ENCODE measurements at places on chromosomes 7 and 10. TPM values are rescaled to one million over a fixed set of nuclear protein-coding genes. Genes with fewer than 3 reads are reported as not detected.

GRCh38 chr10:97714401-97715258 lies 1.1 kb downstream of the MARVELD1 start:
- H3K36me3 ChIP-seq = no peaks in the 10 kb centered on the region
- H3K4me3 ChIP-seq = peak overlapping the region; percentile 49
- DNase-seq = peak; percentile 77
- peaks cover 8% of the 10 kb centered on the region for H3K4me1 ChIP-seq
- H3K27me3 ChIP-seq = no peaks in the 10 kb centered on the region
- H3K27ac ChIP-seq = peak overlapping the region; percentile 81

GRCh38 chr10:133196221-133196915 lies 33.6 kb upstream of the UTF1 start:
- H3K27ac ChIP-seq = no peak overlapping the region
- H3K36me3 ChIP-seq = no peaks in the 10 kb centered on the region
- no peaks in the 10 kb centered on the region for H3K4me1 ChIP-seq
- no peaks in the 10 kb centered on the region for H3K27me3 ChIP-seq

DNA sequence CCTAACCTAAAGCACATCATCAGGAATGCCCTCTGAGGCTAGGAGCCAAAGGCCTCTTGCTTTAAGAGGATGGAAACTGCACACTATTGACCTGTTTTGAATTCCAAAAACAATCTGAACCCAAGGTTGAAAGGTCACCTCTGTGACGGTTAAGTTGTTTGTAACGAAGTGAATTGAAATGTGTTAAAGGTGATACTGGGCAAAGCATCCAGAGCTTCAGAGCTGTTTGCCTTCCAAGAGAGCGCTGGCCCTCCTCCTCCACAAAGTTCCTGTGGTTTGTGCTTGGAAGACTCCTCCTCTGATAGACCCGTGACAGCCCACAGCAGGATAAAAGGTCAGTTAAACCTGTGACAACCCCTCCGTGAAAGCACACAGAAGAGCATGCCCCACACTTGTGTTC lies 133.7 kb upstream of the CTTNBP2 start:
- H3K4me1 ChIP-seq = no peaks in the 10 kb centered on the region
- H3K36me3 ChIP-seq = no peaks in the 10 kb centered on the region
- DNase-seq = no peak
- no peaks in the 10 kb centered on the region for H3K27me3 ChIP-seq

DNA sequence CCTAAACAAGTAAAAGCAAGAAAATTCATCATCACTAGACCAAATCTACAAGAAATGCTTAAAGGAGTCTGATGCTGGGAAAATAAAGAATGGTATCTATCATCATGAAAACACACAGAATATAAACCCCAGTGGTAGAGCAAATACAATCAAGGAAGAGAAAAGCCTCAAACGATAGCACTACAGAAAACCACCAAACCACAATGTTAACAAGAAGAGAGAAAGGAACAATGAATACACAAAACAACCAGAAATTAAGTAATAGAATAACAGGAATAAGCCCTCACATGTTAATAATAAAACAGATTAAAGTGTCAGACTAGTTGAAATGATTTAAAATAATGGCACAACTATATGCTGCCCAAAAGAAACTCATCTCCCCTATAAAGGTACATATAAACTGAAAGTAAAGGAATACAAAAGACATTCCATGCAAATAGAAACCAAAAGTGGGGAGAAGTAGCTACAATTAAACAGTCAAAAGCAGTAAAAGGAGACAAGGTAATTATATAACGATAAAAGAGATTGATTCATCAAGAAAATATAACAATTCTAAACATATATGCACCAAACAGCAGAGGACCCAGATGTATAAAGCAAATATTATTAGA lies 77.3 kb downstream of the JMJD1C start:
- H3K36me3 ChIP-seq = no peaks in the 10 kb centered on the region
- DNase-seq = no peak
- H3K27me3 ChIP-seq = no peaks in the 10 kb centered on the region
- H3K4me1 ChIP-seq = peaks cover 4% of the 10 kb centered on the region
- H3K4me3 ChIP-seq = no peak overlapping the region

- no peaks in the 10 kb centered on the region for H3K36me3 ChIP-seq
- H3K4me1 ChIP-seq = no peaks in the 10 kb centered on the region
- no peak for DNase-seq
- peak overlapping the region; percentile 42 for H3K27ac ChIP-seq
- H3K27me3 ChIP-seq = no peaks in the 10 kb centered on the region
- no peak overlapping the region for H3K4me3 ChIP-seq
Measured at GRCh38 chr7:150665896-150666295, 19.6 kb upstream of the GIMAP2 start.

DNA sequence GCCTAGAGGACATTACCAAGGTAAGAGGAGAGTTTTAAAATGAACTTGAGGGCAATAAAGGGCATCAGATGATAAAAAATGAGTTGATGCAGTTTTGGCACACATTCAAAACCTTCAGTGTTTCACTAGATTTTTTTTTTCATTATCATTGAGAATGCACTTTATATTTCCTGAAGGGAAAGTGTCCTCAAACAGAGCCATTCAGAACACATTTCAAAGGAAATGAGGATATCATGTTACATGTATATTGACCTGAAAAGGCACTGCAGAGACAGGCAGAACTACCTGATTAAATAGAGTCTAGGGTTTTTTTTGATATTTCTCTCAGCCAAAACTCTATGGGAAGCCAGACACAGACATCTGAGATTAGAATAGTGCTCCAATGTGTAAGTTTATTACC lies 454.0 kb downstream of the NEBL start:
- no peaks in the 10 kb centered on the region for H3K4me1 ChIP-seq
- DNase-seq = no peak
- H3K4me3 ChIP-seq = no peak overlapping the region
- no peak overlapping the region for H3K27ac ChIP-seq

- H3K36me3 ChIP-seq = no peaks in the 10 kb centered on the region
- DNase-seq = no peak
- H3K27ac ChIP-seq = no peak overlapping the region
Measured at GRCh38 chr10:90504172-90504571, 353.7 kb downstream of the HTR7 start.

DNA sequence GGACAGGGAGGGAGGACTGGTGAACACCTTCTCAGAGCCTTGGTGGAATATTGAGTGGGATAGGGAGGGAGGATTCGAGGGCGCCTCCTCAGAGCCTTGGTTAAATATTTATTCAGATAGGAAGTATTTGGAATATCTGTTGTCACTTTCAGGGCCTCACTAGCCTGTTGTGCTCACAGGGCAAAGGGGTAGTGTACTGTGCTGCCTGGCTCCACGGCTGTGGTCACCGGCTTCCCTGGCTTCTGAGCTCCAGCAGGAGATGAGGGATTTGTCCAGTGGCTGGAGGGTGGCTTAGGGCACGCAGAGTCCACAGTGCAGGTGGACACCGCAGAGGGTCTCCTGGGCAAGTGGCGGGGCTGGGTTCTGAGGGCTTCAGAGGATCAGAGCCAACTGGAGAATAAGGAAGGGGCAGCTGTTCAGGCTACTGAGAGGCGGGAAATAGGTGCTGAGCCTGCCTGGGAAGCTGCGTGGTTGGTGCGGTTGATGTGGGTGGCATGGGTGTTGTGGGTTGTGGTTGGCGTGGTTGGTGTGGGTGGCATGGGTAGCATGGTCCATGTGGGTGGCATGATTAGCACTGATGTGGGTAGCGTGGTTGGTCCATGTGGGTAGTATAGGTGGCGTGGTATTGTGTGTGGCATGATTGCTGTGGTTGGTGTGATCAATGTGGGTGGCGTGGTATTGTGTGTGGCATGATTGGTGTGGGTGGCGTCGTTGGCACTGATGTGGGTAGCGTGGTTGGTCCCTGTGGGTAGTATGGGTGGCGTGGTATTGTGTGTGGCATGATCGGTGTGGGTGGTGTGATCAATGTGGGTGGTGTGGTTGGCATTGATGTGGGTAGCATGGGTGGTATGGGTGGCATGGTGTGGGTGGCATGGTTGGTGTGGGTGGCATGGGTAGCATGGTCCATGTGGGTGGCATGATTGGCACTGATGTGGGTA lies 16.7 kb downstream of the INPP5A start:
- peaks cover 3% of the 10 kb centered on the region for H3K36me3 ChIP-seq
- H3K27ac ChIP-seq = no peak overlapping the region
- peaks cover 3% of the 10 kb centered on the region for H3K4me1 ChIP-seq
- no peak overlapping the region for H3K4me3 ChIP-seq

- no peaks in the 10 kb centered on the region for H3K4me1 ChIP-seq
- no peak overlapping the region for H3K27ac ChIP-seq
- no peaks in the 10 kb centered on the region for H3K36me3 ChIP-seq
Measured at GRCh38 chr7:33432821-33433220, 303.5 kb downstream of the BBS9 start.

GRCh38 chr7:88071994-88072714 lies 138.1 kb downstream of the ADAM22 start:
- H3K27me3 ChIP-seq = no peaks in the 10 kb centered on the region
- no peaks in the 10 kb centered on the region for H3K36me3 ChIP-seq
- H3K4me1 ChIP-seq = peaks cover 19% of the 10 kb centered on the region
- H3K4me3 ChIP-seq = no peak overlapping the region

- H3K27ac ChIP-seq = no peak overlapping the region
- H3K36me3 ChIP-seq = no peaks in the 10 kb centered on the region
- H3K4me3 ChIP-seq = no peak overlapping the region
- H3K4me1 ChIP-seq = no peaks in the 10 kb centered on the region
- no peaks in the 10 kb centered on the region for H3K27me3 ChIP-seq
Measured at GRCh38 chr7:78111386-78111785, 312.8 kb downstream of the PHTF2 start.

GRCh38 chr7:16422917-16423316 lies 1.6 kb upstream of the CRPPA start:
- no peaks in the 10 kb centered on the region for H3K27me3 ChIP-seq
- no peak overlapping the region for H3K4me3 ChIP-seq
- H3K36me3 ChIP-seq = no peaks in the 10 kb centered on the region
- DNase-seq = no peak
- no peak overlapping the region for H3K27ac ChIP-seq
- H3K4me1 ChIP-seq = peaks cover 12% of the 10 kb centered on the region

DNA sequence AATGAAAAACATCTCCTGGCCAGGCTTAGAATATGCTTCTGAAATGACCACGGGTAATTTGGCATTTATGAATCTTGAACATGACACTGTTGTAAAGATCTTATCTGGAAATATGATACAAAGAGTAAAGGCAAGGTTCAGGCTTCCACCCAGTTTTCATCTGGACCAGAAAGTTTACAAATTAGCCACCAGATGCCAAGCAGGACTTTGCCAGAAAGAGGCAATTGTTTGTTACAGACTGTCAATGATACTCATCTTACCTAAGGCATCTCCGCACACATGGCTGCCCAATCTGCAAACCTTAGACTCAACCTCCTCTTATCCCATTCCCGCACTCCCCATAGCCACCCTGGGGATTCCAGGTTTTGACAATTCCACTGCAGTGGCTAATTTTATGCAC lies 795.3 kb downstream of the TYW1 start:
- H3K4me3 ChIP-seq = no peak overlapping the region
- DNase-seq = no peak
- no peaks in the 10 kb centered on the region for H3K27me3 ChIP-seq

GRCh38 chr7:105655500-105656380 lies 74.4 kb upstream of the EFCAB10 start:
- H3K36me3 ChIP-seq = peaks cover 4% of the 10 kb centered on the region
- H3K4me3 ChIP-seq = no peak overlapping the region
- no peak overlapping the region for H3K27ac ChIP-seq
- H3K27me3 ChIP-seq = no peaks in the 10 kb centered on the region

- H3K4me3 ChIP-seq = no peak overlapping the region
- no peak for DNase-seq
- peaks cover 4% of the 10 kb centered on the region for H3K36me3 ChIP-seq
- no peaks in the 10 kb centered on the region for H3K27me3 ChIP-seq
Measured at GRCh38 chr10:84135836-84136235, 3.5 kb upstream of the GHITM start.

DNA sequence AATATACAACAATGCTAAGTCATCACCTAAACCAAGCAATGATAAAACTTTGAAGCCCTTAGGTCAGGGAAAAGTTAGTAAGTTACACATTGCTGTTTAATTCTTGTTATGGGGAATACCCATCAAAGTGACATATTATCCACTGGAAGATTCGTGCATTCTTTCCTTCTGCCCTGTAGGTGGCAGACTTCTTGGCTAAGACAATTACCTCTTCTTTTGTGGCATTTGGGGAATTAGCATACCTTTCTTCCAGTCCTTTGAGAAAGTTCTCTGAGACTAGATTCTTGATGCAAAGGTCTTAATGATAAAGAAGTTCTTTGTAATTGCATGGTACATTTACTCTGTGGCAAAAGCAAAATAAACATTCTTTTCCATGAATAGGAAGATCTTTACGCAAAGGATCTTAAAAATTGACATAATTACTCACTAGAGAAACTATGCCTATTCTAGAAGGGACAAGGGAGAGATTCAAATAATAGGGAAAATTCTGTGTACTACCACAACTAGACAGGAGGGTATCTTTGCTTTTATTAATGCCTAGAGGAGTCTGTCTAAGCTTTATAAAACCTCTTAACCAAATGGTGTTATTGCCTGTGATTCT lies 395.9 kb downstream of the GRM8 start:
- H3K27ac ChIP-seq = no peak overlapping the region
- no peaks in the 10 kb centered on the region for H3K36me3 ChIP-seq
- H3K4me3 ChIP-seq = no peak overlapping the region

DNA sequence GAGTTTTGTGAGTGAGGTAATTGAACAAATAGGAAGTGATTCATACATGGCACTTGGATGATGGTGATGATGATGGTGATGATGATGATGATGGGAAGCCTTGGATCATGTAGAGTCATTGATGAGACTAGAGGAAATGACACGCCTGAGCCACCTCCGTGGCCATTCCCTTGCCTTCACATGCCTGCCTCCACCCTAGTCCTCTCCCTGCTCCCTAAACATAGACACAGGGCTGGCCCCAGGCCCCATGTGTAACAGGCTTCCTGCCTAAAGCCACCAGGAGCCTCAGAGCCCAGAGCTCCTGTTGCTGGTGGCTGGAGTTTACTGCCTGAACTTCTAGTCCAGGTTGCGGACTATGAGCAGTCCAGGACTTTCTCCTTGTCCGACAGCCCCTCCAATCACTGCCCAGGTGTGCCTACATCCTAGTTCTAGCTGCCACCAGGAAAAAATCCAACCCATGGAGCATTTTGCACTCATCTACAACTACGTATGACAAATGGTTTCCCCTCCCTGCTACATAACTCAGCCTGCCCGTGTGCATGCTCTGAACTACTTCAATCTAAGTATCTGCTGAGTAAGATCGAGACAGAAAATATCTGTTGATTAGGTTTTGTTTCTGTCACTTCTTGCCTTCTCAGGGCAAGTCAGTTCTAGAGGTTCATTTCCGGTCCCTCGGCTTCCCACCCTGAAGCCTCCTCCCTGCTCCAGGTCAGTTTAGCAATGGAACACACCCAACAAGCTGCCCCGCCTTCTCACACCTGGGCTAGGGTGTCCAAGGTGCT lies 35.5 kb upstream of the KDM7A start:
- no peaks in the 10 kb centered on the region for H3K36me3 ChIP-seq
- no peak overlapping the region for H3K4me3 ChIP-seq
- no peak for DNase-seq
- H3K4me1 ChIP-seq = no peaks in the 10 kb centered on the region
- H3K27me3 ChIP-seq = peaks cover 2% of the 10 kb centered on the region
- H3K27ac ChIP-seq = no peak overlapping the region

GRCh38 chr7:23895666-23896096 lies 185.7 kb downstream of the STK31 start:
- DNase-seq = no peak
- H3K27me3 ChIP-seq = no peaks in the 10 kb centered on the region

The LIMK1 gene
- total RNA-seq = 41.0 TPM

The ZNF479 gene
- not detected for total RNA-seq

The LRRN3 gene
- 4.7 TPM for total RNA-seq

The PHYH gene
- 17.4 TPM for total RNA-seq

The CALCR gene
- 0.12 TPM for total RNA-seq

The CAV1 gene
- 616 TPM for total RNA-seq
